ENCODE measurements at places on chromosomes 4 and X.

GRCh38 chrX:132740316-132741123 lies 217.9 kb downstream of the HS6ST2 start:
- DNase-seq, result no peak

DNA sequence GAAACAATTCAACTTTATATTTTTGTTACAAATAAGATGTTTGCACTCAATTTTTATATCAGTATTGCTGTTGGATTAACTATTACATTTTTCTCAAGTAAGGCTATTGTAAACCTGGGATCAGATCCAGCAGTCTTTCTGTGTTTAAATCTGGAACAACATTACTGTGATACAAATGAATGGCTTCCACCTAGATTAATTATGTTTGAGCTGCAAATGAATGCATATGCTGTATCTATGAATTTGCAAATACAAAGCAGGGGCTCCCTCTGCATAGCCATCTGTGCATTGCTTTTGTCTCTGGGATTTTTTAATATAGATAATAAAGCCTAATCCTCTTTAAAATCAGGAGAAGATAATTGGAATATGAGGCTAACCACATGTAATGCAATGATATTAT lies 69.8 kb upstream of the NEIL3 start:
- no peak for DNase-seq

GRCh38 chr4:56649445-56650261 lies 31.4 kb downstream of the HOPX start:
- no peak for DNase-seq

GRCh38 chr4:18961266-18961665 lies 939.7 kb upstream of the LCORL start:
- DNase-seq, result no peak

- DNase-seq, result no peak
Measured at GRCh38 chr4:18675586-18676525, 654.3 kb upstream of the LCORL start.

DNA sequence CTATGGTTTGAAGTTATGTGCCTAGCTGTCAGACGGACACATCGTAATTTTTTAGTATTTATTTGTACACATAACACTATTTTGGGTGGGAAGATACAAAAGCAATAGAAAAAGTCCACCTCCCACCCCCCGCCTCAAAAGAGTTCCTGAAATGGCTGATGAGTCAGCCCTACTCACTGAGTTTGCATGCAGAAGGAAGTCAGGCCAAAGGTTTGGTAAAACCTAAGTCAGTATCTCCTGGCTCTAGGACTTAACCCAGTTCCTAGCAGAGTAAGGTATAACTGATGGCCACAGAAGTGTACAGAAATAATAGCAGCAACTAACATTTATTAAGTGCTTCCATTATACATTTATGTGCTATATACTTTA lies 2.9 kb upstream of the KLHL2 start:
- DNase-seq, result no peak

GRCh38 chrX:108059801-108060200 lies 14.9 kb downstream of the VSIG1 start:
- no peak for DNase-seq

GRCh38 chr4:24067367-24068193 lies 177.7 kb upstream of the PPARGC1A start:
- peak; percentile 17 for DNase-seq

DNA sequence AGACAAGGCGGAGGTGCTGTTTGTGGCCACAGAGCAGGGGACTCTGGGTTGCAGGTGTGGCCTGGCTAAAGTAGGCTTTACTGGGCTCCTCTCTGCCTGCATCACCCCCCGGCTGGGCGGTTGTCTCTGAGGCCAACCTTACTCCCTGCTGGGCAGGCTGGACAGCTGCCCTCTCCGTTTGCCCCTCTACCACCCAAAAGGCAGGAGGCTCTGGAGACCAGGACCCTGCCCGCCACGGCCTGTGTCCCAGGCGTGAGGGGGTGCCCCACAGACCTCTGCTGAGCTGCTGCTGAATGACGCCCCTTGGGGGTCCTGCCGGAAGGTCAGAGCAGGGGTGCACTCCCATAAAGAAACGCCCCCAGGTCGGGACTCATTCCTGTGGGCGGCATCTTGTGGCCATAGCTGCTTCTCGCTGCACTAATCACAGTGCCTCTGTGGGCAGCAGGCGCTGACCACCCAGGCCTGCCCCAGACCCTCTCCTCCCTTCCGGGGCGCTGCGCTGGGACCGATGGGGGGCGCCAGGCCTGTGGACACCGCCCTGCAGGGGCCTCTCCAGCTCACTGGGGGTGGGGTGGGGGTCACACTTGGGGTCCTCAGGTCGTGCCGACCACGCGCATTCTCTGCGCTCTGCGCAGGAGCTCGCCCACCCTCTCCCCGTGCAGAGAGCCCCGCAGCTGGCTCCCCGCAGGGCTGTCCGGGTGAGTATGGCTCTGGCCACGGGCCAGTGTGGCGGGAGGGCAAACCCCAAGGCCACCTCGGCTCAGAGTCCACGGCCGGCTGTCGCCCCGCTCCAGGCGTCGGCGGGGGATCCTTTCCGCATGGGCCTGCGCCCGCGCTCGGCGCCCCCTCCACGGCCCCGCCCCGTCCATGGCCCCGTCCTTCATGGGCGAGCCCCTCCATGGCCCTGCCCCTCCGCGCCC lies 920 bp downstream of the HTT-AS start:
- no peak for DNase-seq

DNA sequence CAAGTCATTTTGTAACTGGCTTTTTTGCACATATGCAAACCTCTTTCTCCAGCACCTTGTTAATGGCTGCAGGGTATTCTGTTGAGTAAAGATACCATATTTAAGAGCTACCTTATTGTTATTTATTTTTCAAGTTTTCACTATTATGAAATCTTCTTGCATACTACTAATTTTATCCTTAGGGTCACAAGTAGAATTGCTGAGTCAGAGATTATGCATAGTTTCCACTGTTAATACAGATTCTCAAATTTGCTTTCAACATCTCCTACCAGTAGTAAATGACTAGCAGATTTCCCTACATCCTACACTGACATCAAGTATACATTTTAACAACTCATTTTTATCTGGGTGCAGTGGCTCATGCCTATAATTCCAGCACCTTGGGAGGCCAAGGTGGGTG lies 112.6 kb downstream of the RELL1 start:
- no peak for DNase-seq

DNA sequence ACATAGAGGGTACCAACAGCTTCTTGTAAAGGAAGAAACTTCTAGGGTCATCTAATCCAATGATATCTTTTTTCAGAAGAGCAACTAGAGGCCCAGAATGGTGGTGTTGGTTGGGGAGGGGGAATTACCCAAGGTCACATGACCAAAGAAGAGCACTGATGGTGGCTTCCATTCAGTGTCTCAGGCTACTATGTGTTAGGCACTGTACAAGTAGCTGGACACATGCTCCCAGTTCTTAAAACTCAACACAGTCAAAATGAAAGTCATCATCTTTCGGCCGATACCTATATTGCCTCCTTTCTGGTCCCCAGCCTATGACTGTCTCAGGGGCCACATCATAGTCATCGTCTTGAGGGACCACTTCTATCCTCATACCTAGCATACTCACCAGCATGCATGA lies 88.1 kb downstream of the ARHGAP6 start:
- DNase-seq, result no peak

DNA sequence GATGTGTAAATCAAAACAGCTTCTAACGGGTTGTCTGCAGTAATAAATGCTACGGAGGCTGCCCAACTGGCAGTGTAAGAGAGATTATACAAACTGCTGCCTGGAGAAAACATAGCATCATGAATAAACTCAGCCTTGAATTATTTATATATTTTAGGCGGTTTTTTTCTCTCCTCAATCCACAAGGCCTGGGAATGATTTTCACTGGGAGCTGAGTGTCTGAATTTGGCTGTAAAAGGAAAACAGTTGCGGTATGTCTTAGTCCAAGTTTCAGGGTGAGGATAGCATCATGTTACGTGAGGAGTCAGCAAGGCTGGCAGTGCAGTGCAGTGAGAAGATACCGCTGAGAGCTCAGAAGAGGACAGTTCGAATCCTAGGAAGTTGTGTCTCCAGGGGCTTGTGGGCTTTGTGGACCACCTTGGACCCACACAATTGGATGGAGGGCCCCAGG lies 291.5 kb upstream of the BOD1L1 start:
- DNase-seq, result no peak

DNA sequence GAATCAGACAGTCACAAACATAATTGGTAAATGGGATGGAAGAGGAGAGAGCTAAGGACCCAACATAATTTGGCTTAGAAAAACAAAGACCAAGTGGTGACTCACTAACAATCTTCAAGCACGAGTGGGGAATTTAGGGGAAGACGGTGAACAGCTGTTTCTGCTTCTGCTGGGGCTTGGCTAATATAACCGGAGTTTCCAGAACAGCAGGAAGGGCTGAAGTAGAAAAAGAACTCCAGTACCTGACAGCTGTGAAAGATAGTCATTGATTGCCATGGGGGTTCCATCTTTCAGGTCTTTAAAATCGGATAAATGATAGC lies 290.9 kb upstream of the LDB2 start:
- DNase-seq, result no peak

GRCh38 chr4:161564230-161564834 lies 599.5 kb downstream of the FSTL5 start:
- no peak for DNase-seq

GRCh38 chrX:124217304-124218251 lies 114.9 kb upstream of the TEX13D start:
- no peak for DNase-seq

DNA sequence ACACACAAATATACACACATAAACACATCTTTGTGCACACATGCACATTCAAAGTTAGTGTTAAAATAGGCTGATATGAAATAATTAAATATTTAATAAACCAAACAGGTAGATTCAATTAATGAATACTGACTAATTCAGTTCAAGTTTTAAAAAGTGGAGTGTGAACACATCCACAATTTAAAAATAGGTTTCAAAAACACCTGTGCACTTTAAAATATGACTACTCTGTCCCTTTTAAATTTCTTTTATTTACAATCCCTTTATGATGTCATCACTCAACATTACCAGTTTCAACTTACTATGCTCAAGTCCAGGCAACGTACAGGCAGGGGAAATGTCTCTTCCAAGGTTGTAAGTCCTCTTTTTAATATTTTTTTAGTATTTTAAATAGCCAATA lies at the start of gene CYLC1:
CYLC1 (plus strand) TSS at position 301 of the 400 bp plus-strand sequence; CDS start at position 338, 37 bp downstream.
- no peak for DNase-seq

DNA sequence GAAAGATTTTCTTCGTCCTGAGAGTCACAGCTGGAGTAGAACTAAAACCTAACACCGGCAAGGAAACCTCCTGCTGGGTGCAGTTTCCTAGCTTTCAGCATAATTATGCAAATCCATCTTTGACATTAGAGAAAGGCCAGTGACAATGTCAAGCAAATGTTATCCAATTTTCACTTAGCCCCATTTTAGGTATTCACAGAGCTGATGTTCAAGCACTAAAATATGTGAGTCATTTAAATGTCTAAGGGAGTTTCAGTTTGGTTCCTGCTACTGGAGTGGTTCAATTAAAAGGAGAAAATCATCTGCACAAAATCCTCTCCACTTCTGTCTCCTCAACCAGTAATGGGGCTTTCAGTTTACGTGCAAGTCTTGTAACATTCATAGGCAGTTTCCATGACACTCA lies 37.1 kb upstream of the AMOT start:
- no peak for DNase-seq

GRCh38 chr4:158758142-158758541 lies 10.7 kb upstream of the FNIP2 start:
- no peak for DNase-seq

DNA sequence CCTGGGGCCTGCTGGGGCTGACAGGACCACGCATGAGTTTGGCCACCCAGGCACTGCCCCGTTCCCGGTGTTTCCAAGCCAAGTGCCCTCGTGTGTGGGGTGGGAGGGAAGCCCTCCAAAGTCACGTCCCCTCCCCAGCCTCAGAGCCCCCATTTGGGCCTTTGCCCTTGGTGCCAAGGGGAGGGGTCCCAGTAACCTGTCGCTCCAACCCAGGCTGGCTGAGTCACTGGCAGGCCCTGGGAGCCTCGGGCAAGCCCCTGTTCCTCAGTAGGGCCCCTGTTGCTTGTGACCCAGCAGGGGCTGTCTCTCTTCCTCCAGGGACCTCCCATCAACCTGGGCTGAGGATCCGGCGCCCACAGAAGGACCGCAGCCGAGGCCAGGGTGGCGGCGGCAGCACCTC lies 10.7 kb upstream of the HAUS7 start:
- DNase-seq, result no peak

DNA sequence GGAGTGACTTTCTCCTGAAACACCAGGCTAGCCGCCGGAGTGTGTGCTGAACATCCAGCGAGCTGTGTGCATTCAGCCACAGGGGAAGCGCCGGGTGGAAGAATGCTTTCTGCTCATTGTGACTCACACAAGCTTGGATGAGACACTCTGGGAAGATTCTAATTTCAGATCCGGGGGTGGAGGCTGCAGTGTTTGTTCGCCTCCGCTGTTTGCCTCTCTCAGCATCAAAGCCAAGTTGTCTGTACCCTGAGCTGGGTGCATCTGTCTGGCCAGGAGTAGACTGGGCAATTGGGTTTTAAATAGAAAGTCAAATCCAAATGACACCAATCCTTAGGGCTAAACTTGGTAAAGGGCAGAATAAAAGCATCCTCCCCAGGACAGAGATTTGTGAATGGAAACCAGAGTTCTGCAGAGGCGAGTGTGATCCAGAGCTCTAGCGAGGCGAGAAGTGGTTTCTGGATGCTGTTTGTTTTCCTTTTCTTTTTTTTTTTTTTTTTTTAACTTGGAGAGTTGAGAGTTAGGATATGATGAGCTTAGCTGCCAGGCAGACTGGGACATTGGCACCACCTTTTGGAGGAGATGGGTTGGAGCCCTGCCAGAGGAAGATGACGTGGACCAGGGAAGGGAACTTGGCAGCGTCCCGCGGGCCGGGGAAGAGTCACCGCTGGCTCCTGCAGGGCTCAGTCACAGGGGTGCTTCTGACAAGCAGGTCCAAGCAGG lies 196.0 kb upstream of the PSAPL1 start:
- DNase-seq, result no peak

GRCh38 chr4:40283968-40284367 lies 51.2 kb upstream of the CHRNA9 start:
- DNase-seq, result no peak

DNA sequence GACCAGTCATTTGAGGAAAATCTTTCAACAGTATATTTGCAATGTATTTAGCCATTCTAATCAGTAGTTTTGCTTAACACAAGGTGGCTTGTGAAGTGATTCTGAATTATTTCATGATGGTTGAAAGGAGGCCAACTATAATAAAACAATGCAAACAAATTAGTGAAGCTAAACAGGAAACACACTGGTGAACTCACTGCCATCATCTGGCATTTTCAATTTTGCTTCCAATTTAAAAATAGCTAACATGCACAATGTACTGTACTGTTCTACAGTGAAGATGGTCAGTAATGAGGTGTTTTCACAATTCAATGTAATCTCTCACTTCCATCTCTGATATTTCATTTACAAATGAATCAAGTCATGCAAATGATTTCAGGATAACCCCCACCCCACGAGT lies 31.1 kb downstream of the PGRMC2 start:
- DNase-seq, result no peak
